ENCODE measurements at places on chromosomes 5 and 9. TPM values are rescaled to one million over a fixed set of nuclear protein-coding genes. Genes with fewer than 3 reads are reported as not detected.

Gene KCNV2
- not detected for total RNA-seq

- DNase-seq, result no peak
These were observed 71.5 kb upstream of the PALM2AKAP2 start for GRCh38 chr9:109708451-109708945.

Gene WDR55
- 38.8 TPM for total RNA-seq

DNA sequence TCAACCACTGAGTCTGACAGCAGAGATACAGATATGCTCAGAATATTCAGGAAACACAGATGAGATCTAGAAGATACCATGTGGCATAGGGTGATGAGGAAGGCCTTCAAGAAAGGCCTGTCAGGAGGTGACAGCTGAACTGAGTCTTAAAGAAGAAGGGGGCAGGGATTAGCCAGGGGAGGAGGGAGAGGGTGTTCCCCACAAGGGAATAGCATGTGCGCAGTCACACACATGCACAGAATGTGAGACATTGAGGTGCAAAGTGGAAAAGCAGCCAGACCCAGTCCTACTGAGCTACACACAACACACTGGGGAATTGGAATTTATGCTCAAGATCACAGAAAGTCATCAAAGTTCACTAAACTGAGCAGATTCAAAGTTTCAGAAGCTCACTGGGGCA lies 3.0 kb upstream of the SLC25A48 start:
- DNase-seq, result no peak

Gene KIF4B
- total RNA-seq, result 0.14 TPM
